ENCODE measurements at places on chromosomes 7 and 10. TPM values are rescaled to one million over a fixed set of nuclear protein-coding genes. Genes with fewer than 3 reads are reported as not detected.

- DNase-seq: no peak
Observed at GRCh38 chr7:88835147-88835728, 39.7 kb upstream of the TEX47 start.

GRCh38 chr7:127187740-127188139 is 65.0 kb downstream of the GRM8 start:
- DNase-seq: no peak

DNA sequence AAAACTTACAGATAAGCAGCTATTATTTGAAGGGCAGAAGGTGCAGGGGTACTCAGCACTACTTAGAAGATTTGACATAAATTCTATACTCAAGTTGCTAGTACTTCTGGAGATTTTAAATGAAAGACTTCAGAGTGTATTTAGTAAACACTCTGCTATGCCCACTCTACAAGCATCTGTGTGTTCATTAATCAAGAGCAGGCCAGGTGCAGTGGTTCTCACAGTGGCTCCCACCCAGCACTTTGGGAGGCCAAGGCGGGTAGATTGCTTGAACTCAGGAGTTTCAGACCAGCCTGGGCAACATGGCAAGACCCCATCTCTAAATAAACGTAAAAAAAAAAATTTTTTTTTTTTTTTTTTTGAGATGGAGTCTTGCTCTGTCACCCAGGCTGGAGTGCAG is 38.9 kb upstream of the TOMM7 start:
- no peak for DNase-seq

- no peak for DNase-seq
Observed at GRCh38 chr10:23514321-23514720, 75.4 kb downstream of the OTUD1 start.

Gene WNT2
- not detected for total RNA-seq

DNA sequence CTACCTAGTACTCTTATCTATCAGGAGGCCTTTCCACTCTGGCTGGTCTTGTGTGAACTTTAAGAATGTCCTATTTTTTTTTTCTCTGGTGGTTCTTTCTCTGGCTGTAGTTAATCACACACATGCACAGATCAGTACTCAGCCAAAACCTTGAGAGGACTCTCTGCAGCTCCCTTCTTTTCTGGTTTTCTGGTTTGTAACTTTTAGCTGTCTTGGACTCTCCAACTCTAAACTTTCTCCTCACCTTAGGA is 54.9 kb upstream of the HELLS start:
- no peak for DNase-seq

Gene LGI1
- 1.6 TPM for total RNA-seq

DNA sequence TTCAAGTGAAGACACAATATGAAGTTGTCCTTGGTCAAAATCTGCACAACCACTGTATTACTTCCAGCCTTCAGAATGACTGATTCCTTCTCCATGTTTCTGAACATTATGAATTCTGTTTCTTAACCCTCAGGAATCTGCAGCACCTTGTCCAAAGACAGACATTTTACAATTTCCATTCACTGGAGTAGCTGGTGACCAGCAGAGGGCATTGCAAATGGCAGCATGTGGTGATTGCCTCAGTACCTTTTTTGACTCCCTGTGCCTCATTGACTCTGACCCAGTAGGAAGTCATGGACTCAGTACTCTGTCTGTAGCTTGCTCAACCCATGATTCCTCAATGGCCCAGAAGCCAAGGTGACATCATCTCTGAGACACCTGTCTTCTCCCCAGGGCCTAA is 879 bp upstream of the VPS41 start:
- no peak for DNase-seq

Gene RP9
- 9.9 TPM for total RNA-seq

GRCh38 chr10:102665904-102666509 is 21.7 kb downstream of the TRIM8 start:
- no peak for DNase-seq

DNA sequence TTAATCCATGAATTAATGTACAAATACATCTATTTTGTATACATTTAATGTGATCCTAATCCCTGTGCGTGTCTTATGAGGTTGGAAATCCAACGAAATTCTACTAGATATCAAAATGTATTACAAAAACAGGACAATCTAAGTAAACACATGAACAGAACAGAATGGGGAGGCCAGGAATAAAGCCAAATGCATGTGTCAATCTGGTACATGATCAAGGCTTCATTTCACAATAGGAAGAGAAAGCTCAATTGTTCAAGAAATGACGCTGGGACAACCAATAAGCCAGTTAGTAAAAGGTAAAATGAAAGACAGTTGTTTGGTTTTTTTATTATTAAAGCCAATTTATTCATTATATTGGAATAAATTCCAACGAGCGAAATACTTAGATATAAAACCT is 83.0 kb downstream of the COL13A1 start:
- no peak for DNase-seq

Gene ERV3-1
- 7.4 TPM for total RNA-seq

DNA sequence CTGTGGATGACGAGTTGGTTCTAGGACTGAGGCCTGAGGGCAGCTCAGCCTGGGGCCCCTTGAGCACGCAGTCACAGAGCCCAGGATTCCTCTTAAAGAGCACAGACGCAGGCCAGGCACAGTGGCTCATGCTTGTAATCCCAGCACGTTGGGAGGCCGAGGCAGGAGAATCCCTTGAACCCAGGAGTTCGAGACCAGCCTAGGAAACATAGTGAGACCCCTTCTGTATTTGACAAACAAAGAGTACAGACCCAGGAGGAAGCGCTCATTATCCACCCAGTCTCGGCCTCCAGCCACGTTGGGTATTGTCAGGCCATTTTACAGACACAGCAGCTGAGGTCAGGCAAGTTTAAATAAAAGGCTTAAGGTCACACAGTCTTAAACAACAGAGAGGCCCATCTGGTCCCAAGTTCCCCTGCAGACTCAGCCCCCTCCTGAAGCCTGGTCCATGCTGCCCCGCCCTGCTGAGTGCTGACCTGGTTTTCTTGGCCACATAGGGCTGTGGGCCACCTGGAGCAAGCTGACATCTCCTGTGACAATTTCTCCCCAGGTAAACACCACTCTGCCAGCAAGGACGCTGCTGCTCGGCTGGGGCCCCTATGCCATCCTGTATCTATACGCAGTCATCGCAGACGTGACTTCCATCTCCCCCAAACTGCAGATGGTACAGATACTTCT is 12.6 kb downstream of the RGR start:
- no peak for DNase-seq

DNA sequence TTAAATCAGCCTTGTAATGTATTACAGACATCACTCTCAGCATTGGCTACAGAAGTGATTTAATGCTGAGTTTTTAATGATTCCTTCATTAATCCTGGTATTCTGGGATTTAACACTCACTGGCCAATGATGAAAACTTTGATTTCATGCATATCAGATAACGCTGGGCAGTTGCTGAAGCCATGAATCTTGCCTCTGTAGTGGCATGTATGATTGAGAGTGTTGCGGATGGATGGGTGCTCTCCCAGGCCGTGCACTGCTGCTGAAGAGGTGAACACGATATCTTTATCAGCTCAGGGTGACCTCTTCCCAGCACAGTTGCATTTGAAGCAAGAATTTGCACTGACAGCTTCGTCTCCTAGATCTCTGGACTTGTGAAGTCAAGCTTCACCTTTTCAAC is 168.7 kb downstream of the LRRC4 start:
- no peak for DNase-seq

DNA sequence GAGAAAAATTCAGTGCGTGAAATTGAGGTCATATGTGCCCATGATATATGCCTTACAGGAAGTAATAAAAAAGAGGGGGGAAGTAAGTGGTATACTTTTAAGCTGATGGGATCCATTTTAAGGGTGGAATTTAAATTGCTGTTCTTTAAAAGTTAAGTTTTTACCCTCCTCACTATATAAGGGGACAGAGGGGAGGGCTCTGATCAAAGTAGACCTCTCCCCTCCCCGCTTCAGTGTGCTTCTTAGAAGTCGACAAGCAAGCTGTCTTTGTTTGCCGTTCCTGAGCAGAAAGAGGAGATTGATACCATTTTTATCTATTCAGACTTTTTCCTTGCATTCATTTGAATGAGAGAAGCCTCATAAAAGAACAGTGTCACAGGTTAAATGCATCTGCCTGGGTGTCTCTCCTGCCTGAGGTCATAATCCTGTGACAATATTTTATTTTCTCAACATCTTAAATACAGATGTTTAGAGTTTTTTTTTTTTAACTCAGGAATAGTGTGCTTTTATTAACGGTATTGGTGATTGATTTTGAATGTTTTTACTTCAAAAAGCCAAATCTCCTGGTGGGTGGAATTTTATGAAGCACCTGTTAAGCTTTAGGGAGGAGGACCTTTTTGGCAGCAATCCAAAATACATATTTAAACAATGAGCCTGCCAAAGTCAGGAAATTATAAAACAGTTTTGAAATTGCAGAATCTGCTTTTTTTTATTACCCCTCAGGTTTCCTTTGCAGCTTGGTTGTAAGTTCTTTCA is 141.7 kb downstream of the KAT6B start:
- no peak for DNase-seq

DNA sequence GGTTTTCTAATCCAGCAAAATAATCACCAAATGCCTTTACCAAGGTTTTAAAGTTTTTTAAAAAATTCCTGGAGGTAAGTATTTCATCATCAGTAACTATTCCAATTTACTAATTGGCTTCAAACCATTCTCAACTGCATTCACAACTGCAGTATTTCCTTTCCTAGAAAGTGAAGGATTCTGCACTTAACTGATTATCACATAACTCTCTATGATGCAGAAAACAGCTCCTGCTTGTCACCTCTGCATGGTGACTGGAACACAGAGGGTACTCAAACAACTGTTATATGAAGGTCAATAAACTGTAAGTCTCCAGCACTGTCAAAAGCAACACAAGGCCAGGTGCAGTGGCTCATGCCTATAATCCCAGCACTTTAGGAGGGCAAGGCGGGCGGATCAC is 42.6 kb downstream of the SRPK2 start:
- DNase-seq: no peak

Gene NAT16
- not detected for total RNA-seq

DNA sequence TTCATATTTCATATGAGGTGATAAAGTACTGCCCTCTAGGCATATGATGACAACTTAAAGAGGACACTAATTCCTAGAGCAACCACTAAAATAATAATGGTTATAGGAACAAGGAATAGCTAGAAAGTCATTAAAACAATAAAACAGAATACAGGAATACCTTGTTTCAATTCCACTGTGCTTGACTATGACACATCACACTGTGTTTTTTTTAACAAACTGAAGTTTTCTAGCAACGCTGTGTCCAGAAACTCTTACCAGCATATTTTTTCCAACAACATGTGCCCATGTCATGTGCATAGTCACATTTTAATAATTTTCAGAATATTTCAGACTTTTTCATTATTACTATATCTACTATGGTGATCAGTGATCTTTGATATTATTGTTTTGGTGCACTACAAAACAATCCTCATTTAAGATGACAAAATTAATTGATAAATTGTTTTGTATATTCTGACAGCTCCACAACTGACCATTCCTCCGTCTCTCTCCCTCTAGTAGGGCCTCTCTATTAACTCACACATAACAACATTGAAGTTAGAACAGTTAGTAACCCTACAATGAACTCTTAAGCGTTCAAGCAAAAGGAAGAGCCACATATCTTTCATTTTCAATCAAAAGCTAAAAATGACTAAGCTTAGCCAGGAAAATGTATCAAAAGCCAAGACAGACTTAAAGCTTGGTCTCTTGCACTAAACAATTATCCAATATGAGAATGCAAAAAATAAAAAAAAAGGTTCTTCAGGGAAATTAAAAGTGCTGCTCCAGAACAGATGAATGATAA is 85.8 kb downstream of the SNX13 start:
- DNase-seq: no peak

GRCh38 chr10:33484787-33485186 is 150.3 kb upstream of the NRP1 start:
- DNase-seq: no peak

DNA sequence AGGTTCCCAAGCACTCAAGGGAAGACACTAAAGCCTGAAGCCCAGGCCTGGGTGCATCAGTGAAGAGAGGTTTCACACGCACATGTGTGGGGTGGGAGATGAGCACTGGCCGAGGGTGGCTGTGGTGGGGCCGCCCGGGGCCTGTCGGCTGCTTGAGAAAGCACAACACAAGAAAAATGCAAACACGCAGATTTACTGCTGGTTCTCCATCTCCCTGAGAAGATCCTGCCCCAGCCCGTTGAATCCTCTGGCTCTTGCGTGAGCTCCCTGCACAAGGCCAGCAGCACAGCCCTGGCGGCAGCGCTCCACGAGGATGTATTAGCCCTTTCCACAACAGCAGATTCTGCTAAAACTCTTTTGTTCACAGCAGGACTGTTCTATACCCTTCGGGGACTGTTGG is 6.2 kb downstream of the ZNF511 start:
- DNase-seq: no peak

GRCh38 chr7:142632271-142633134 is 116.8 kb upstream of the PRSS1 start:
- no peak for DNase-seq

GRCh38 chr7:82443547-82444219 is at the start of gene CACNA2D1:
CACNA2D1 (minus strand) TSS chr7:82443777.
- peak; percentile 50 for DNase-seq

- DNase-seq: no peak
Observed at GRCh38 chr7:157633465-157634185, 296.8 kb downstream of the DNAJB6 start.

Gene AGAP4
- total RNA-seq: 15.7 TPM

Gene VKORC1L1
- 26.4 TPM for total RNA-seq

DNA sequence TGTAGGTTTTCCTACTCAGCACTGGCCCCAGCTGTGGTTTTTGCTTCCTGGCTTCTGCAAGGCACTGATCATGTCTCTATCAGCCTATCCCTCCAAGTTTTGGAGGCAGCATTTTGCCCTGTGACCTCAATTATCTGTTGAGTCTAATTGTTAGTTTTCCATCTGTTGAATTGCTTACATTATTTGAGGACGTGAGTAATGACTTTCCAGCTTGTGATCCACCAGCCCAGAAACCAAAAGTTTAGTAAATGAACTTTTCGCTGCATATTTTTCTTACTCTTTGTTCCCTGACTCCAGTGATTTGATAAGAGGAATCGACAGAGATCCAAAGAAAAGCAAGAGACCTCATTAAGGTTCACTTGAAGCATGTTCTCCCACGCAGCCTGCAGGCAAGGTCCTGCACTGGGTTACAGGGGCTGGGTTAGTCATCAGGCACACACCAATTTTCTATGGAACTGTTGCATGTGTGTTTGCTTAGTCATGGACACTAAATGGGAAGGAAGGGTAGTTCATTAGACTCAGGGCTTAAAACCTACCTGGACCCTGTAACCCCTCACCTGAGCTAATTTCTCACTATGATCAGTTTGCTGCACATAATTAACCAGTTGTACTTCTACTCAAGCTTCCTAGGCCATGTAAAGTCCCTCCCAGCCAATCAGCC is 57.2 kb downstream of the AKR1E2 start:
- DNase-seq: no peak

All from left colon (tissue), 2 donors.